AG08396 (cell line): ENCODE measurements at places on chromosomes 1 and 21.

DNA sequence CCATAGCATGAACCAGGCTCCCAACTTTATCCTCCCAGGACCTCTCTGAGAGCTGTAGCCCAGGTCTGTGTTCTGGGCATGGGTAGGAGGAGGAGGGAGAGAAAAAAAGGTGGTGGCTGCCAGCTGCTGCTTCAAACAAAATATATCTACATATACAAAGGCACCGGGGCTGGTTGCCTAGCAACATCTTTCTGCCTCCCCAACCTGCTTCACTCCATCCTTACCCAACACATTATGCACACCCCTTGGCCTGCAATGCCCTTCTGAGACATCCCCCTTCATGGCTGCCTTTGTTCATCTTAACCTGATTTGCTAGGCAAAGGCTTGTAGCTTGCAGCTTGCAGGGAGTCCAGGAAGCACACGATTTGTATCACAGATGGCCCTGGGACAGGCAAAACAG is 27.2 kb upstream of the ATP1A1 start:
- DNase-seq: no peak

GRCh38 chr1:217311766-217312165 is 319.1 kb downstream of the GPATCH2 start:
- no peak for DNase-seq

DNA sequence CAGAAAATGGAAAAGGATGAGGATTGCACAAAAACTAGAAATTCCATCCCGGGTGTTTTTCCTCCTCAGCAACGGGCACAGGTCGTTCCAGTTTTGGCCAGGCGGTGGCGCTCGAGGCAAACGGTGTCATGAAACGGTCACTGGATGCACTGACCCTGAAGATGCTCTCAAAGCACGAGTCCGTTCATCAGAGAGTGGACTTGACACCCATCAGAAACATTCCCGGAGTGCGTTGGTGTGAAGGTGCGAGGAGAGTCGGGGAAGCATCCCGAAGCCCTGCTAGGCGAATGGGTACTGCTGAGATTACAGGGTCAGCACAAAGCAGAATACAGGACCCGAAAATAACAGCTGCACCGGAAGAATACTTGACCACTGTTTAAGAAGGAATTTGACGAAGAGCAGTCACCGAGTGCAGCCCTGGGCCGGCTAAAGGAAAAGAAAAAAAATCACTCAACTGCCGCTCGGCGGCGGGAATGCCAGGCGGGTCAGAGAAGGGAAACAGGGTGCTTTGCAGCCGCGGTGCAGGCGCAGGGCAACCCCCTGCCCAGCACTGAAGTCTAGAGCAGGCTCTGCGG is 71.7 kb upstream of the ETS2 start:
- peak; percentile 79 for DNase-seq

DNA sequence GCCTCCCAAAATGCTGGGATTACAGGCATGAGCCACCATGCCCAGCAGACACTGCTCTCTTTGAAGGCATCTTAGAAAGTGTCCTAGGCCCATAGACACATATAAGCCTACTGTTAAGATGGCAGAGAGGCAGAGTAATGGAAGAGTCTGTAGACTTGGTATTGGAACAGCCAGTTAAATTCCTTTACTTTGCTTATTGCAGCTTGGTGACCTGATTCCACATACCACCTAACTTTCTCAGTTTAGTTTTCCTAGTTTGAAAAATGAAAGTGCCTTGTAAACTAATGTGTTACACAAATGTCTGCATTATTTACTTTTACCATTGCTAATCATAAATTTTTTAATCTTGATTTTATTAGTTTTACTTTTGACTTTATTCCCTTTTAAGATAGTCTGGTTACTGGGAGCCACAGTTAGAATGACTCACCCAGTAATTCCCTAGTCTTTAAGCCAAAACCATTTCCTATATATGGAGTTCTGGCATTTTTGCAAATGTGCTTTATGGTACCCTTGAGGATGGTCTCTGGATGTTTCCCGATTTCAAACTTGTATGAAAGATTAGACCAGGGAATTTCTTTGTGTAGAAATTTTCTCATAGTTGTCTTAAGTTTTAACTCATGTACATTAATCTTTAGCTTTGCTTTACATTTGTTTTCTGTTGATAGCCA is 6.4 kb downstream of the SMAP2 start:
- DNase-seq: no peak

DNA sequence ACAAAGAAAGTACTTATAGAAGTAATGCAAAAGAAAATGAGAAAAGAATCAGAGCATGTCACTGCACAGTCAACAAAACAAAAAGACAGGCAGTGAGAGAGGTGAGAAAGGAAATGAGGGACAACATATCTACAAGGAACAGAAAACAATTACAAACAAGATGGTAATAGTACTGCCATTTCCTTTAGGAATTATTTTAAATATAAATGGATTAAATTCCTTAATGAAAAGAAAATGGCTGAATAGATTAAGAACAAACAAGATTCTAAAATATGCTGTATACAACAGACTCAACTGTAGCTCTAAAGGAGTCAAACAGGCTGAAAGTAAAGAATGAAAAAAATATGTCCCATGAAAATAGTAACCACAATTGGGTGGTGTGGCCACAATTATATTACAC is 22.1 kb upstream of the ZNF124 start:
- DNase-seq: no peak

DNA sequence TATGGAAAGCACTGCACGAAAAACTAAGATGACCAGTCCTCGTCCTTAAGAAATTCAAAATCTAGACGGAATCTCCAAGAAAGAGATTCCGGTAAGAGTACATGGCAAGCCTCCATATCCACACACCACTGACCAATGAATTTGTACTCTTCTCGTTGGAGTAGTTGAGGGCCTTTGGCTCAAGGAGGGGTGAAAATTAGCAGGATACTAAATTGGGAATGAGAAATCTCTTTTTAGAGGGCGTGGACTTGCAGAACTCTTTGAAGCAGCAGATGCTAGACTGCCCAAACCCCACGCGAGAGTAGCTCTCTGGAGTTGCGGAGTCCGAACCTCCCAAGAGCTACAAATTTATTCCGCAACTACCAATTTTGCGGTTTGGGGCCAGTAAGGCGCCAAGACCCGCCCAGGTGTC is 872 bp upstream of the PPP2R5A start:
- no peak for DNase-seq

- no peak for DNase-seq
These were observed 10.6 kb downstream of the SRSF4 start for GRCh38 chr1:29171089-29171488.

DNA sequence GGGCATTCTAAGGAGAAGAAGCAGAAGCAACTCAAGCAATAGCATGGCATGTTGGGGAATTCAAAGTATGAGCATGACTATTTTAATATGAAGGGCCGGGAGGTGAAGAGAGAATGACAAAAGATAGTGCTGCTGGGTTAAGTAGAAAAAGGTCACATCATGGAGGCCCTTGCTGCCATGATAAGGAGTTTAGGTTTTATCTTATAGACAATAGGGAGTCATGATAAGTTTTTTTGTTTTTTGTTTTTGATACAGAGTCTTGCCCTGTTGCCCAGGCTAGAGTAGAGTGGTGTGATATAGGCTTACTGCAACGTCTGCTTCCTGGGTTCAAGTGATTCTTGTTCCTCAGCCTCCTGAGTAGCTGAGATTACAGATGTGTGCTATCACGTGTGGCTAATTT is 3.1 kb downstream of the BNIPL start:
- DNase-seq: no peak
